ENCODE measurements at places on chromosomes 13 and 19. TPM values are rescaled to one million over a fixed set of nuclear protein-coding genes. Genes with fewer than 3 reads are reported as not detected.

The JAK3 gene
- total RNA-seq = 0.32 TPM

The WDR88 gene
- total RNA-seq = not detected

The CYP2S1 gene
- 23.9 TPM for total RNA-seq

The ZNF628 gene
- 6.6 TPM for total RNA-seq

The SLC17A7 gene
- total RNA-seq = 0.57 TPM

The PRR22 gene
- 2.6 TPM for total RNA-seq

The CGB2 gene
- 0.33 TPM for total RNA-seq

The SIGLEC14 gene
- 0.08 TPM for total RNA-seq

The IRGC gene
- total RNA-seq = not detected

The SKA3 gene
- 16.1 TPM for total RNA-seq

The ZNF260 gene
- total RNA-seq = 11.2 TPM

The ZIK1 gene
- not detected for total RNA-seq

The STOML3 gene
- not detected for total RNA-seq

The SPRY2 gene
- total RNA-seq = 17.2 TPM

The ZFR2 gene
- 0.36 TPM for total RNA-seq

The SIGLEC8 gene
- not detected for total RNA-seq

The GARRE1 gene
- 12.7 TPM for total RNA-seq

The UBA52 gene
- total RNA-seq = 1,052 TPM

The SLC27A1 gene
- 2.7 TPM for total RNA-seq

The TEX101 gene
- not detected for total RNA-seq

The ZNF730 gene
- total RNA-seq = not detected

The OSCAR gene
- 0.15 TPM for total RNA-seq

The DHDH gene
- 0.62 TPM for total RNA-seq

The NDUFA11 gene
- total RNA-seq = 268 TPM

The KLK3 gene
- not detected for total RNA-seq

The SLC10A2 gene
- total RNA-seq = not detected

The HAUS5 gene
- 18.6 TPM for total RNA-seq

The CAMSAP3 gene
- 6.1 TPM for total RNA-seq

The FUT2 gene
- total RNA-seq = not detected

The KLF1 gene
- total RNA-seq = 0.11 TPM

The B3GLCT gene
- total RNA-seq = 5.7 TPM

The CRX gene
- total RNA-seq = not detected

The CALR3 gene
- total RNA-seq = not detected

The FFAR3 gene
- not detected for total RNA-seq

The SLC25A41 gene
- 0.14 TPM for total RNA-seq

The APOC4 gene
- not detected for total RNA-seq

The MYO16 gene
- total RNA-seq = 0.09 TPM

The PRR19 gene
- 3.6 TPM for total RNA-seq
